ENCODE measurements at places on chromosomes 5 and 9. TPM values are rescaled to one million over a fixed set of nuclear protein-coding genes. Genes with fewer than 3 reads are reported as not detected.

GRCh38 chr5:141961466-141961865, 3.5 kb upstream of the PCDH12 start:
- H3K27ac ChIP-seq: peak overlapping the region; percentile 80
- H3K36me3 ChIP-seq: peaks cover 1% of the 10 kb centered on the region
- H3K4me3 ChIP-seq: no peak overlapping the region

DNA sequence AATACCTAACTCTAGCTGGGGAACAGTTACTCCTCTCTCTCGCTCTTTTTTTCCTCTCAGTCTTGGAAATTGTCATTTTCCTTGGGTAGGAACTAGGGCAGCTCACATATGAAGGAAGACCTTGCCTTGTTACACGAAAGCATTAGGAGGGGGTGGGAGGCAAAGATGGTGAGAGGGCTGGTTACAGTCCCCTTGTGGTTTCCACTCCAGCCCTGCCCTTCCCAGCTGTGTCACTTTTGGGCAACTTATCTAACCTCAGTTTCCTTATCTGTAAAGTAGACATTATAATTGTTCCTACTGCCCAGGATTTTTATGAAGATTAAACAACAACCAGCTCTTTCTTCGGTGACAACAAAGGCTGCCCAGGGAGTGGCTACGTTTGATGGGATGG, 196.2 kb upstream of the CLINT1 start:
- H3K4me1 ChIP-seq: no peaks in the 10 kb centered on the region
- DNase-seq: no peak
- H3K36me3 ChIP-seq: no peaks in the 10 kb centered on the region
- H3K27me3 ChIP-seq: peaks cover 10% of the 10 kb centered on the region
- H3K4me3 ChIP-seq: no peak overlapping the region

GRCh38 chr5:136030252-136030651, 1.5 kb downstream of the TGFBI start:
- DNase-seq: no peak
- no peaks in the 10 kb centered on the region for H3K36me3 ChIP-seq
- H3K27ac ChIP-seq: no peak overlapping the region
- H3K4me1 ChIP-seq: no peaks in the 10 kb centered on the region
- H3K27me3 ChIP-seq: peaks cover 31% of the 10 kb centered on the region

GRCh38 chr5:143550986-143551630, 147.6 kb upstream of the NR3C1 start:
- H3K4me3 ChIP-seq: no peak overlapping the region
- no peaks in the 10 kb centered on the region for H3K4me1 ChIP-seq
- no peaks in the 10 kb centered on the region for H3K36me3 ChIP-seq
- H3K27ac ChIP-seq: no peak overlapping the region
- peaks cover 4% of the 10 kb centered on the region for H3K27me3 ChIP-seq

DNA sequence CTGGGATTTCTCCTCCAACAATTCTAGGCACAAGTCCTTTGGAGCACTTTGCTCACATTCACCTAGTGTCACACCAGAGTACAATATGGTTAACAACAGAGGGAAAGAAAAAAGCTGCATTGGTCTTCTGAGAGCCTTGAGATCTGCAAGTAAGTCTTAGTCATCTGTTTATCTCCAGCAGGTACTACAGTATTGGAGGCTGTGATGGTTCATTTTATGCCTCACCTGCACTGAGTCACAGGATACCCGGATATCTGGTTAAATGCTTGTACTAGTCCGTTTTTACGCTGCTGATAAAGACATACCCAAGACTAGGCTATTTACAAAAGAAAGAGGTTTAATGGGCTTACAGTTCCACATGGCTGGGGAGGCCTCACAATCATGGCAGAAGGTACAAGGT, 525.0 kb downstream of the NR2F1-AS1 start:
- H3K27ac ChIP-seq: no peak overlapping the region
- H3K36me3 ChIP-seq: no peaks in the 10 kb centered on the region
- H3K4me1 ChIP-seq: no peaks in the 10 kb centered on the region
- no peaks in the 10 kb centered on the region for H3K27me3 ChIP-seq
- DNase-seq: no peak

GRCh38 chr5:104513121-104513602, 950.6 kb upstream of the NUDT12 start:
- no peaks in the 10 kb centered on the region for H3K27me3 ChIP-seq
- no peak for DNase-seq
- H3K4me1 ChIP-seq: no peaks in the 10 kb centered on the region
- H3K36me3 ChIP-seq: no peaks in the 10 kb centered on the region
- H3K27ac ChIP-seq: no peak overlapping the region
- no peak overlapping the region for H3K4me3 ChIP-seq

GRCh38 chr5:74205767-74206578, 434.6 kb downstream of the ENC1 start:
- peaks cover 15% of the 10 kb centered on the region for H3K27me3 ChIP-seq
- H3K27ac ChIP-seq: no peak overlapping the region

- peaks cover 2% of the 10 kb centered on the region for H3K27me3 ChIP-seq
- no peaks in the 10 kb centered on the region for H3K4me1 ChIP-seq
- H3K4me3 ChIP-seq: no peak overlapping the region
- H3K36me3 ChIP-seq: no peaks in the 10 kb centered on the region
Measured at GRCh38 chr5:32745317-32745716, 34.2 kb downstream of the NPR3 start.

The NCS1 gene
- total RNA-seq: 21.3 TPM

The OR1K1 gene
- not detected for total RNA-seq

The CDH9 gene
- total RNA-seq: not detected

The RNF183 gene
- total RNA-seq: not detected

The KLHL3 gene
- 9.2 TPM for total RNA-seq

The PCDH1 gene
- not detected for total RNA-seq
